ENCODE measurements at places on chromosomes 1 and 21.

DNA sequence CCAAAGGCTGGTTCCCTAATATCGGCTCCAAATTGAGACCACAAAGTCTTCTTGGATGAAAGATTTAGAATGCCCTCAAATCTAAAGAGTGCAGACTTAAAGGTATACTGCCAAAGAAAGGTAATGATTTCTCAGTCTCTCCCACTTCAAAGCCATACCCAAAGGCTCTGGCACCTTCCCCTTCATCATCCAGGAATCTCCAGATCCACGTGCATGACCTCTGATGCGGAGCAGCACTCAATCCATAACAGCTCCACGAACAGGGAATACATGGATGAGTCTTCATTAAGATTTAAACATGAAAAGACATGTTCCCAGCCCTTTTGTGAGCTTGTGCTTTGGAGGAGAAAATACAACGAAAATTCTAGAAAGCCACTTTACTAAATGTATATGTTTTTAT is 453.9 kb downstream of the DSCAM start:
- DNase-seq, result no peak

GRCh38 chr1:155051342-155051776 is 243 bp downstream of the ADAM15 start:
- no peak for DNase-seq

GRCh38 chr1:31238986-31239613 is 587 bp downstream of the NKAIN1 start:
- DNase-seq, result no peak

DNA sequence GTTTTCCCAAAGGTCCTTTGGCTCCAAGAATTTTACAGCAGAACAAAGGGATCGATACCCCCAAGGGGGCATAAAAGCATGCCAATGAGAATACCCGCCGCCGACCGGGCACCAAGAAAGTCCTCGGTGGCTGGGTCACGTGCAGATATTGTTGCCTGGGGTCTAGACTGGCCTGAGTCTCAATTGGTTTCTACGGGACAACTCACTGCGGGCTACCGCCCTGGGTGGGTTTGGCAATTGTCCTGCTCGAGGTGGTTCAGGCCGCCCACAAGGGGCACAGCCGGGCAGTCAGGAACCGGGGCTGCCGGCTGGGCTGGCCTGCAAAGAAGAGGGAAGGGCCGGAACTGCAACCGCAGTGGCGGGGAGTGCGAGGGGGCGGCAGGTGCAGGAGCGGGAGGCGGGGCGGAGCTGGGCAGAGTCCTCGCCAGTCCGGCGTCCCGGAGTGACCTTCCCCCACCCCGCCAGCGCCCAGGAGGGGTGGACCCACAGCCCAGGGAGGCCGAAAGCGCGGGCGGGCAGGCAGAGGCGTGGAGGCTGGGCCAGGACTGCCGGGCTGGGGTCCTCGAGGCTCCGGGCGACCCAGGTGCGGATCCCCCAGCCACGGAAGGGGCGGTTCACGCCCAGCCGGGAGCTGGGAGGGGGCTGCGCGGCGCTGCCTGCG is 926 bp upstream of the ATP1B1 start:
- no peak for DNase-seq

DNA sequence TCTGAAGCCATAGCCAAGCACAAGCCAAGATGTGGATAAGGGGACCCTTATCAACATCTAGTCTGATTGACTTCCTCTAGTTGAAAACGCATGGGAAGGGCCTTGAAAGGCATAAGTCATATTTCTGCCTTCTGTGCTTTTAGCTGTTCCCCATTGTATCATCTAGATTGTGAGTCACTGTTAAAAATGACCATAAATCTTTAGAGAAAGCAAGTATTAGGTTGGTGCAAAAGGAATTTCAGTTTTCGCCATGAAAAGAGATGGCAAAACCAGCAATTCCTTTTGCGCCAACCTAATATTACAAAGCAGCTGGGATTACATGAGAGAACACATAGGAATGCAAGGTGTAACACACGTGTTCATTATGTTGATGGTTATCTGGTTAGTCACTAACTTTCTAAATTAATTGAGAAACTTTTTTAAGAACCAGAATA is 63.6 kb downstream of the CLIC6 start:
- DNase-seq, result no peak

GRCh38 chr1:94543893-94544635 is 2.5 kb upstream of the F3 start:
- DNase-seq, result no peak

- DNase-seq, result no peak
These were observed 3.0 kb upstream of the TRIM63 start for GRCh38 chr1:26070296-26070962.

- DNase-seq, result no peak
These were observed 797 bp upstream of the USP1 start for GRCh38 chr1:62436039-62436465.

GRCh38 chr1:153288634-153289275 is 24.0 kb downstream of the PGLYRP3 start:
- DNase-seq, result no peak

GRCh38 chr1:116847688-116848531 is 61.8 kb upstream of the PTGFRN start:
- DNase-seq, result no peak

DNA sequence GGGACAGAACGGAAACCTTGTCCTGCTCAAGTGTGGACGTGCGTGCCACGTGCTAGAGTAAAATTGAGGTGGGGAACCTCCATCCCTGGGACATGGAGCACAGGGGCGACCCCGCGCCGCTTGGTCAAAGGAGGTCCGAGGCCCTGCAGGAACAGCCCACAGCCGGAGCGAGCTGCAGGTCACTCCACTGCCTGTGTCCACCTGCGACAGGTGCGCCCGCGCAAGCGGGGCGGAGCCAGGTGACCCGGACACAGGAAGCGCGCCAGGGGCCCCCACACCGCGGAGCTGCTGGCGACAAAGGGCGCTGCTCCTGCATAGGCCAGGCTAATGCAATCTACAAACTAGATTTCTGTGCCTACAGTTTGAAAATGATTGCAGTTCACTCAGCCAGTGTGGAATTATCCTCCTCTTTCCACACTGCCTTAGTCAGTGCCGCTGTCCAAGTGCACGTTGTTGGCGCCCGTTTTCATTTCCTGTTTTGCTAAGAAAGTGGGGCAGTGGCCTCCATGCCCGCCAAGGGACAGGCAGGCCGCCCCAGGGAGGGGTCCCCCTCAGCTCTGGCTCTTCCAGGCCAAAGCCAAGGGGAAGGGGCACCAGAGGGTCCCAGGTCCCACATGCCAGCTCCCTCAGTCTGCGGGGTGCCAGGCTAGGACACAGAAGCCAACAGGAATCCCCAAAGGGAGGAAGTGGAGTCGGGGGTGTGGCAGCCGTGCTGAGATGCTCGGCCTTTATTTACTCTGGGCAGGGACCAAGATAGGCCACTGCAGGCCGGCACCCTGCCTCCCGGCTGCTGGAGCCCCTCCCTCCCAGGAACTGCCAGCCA is 4.3 kb upstream of the NADK start:
- no peak for DNase-seq

DNA sequence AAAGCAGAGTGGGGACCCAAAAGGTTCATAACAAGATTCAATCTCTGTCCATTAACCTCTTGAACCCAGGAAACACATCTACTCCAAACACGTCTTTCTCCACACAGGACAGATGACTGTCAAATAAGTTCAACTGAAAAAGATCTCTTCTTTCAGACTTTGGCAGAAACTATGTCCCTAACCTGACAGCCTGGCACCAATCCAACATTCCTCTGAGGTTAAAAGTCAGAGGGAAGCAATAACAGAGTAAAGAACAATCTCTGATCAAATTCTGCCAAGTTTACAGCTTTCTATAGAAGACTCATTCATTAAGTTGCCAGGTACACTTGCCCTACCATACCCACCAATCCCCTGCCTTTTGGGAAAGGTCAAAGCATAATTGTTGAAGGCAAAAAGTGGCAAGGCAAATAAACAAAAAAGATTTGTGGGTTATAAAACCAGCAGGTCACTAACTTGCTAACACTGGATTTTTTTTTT is 31.9 kb downstream of the OTUD7B start:
- no peak for DNase-seq

DNA sequence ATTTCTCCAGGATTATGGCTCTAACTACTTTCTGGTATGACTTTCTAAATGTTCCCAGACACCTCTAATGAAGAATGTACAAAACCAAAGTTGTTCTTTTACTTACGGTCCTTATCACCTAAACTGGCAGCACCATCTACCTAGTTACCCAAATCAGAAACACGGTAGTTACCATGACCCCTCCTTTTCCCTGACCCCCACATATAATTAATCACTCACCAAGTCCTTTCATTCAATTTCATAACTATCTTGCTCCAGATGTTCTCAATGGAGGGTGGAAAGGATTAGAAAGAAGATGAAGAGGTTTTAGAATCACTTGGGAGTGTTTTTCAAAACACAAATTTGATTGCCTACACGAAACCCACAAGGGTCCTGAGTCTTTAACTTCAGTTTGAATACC is 98.0 kb downstream of the DENND1B start:
- DNase-seq, result no peak

- DNase-seq, result no peak
These were observed 199.4 kb upstream of the PTGFR start for GRCh38 chr1:78291418-78291817.

GRCh38 chr1:31868862-31869261 is 53.0 kb upstream of the SPOCD1 start:
- no peak for DNase-seq

- DNase-seq, result no peak
These were observed 34.2 kb upstream of the ATP5PO start for GRCh38 chr21:33949516-33950430.

GRCh38 chr1:119462964-119463363 is 44.0 kb upstream of the HSD3B1 start:
- no peak for DNase-seq

DNA sequence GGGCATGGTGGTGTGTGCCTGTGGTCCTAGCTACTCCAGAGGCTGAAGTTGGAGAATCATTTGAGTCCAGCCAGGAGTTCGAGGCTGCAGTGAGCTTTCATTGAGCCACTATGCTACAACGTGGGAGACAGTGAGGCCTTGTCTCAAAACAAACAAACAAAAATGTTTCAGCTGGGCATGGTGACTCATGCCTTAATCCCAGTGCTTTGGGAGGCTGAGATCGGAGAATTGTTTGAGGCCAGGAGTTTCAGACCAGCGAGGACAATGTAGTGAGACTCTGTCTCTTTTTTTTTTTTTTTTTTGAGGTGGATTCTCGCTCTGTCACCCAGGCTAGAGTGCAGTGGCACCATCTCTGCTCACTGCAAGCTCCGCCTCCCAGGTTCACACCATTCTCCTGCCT is 5.0 kb upstream of the RPL5 start:
- no peak for DNase-seq

DNA sequence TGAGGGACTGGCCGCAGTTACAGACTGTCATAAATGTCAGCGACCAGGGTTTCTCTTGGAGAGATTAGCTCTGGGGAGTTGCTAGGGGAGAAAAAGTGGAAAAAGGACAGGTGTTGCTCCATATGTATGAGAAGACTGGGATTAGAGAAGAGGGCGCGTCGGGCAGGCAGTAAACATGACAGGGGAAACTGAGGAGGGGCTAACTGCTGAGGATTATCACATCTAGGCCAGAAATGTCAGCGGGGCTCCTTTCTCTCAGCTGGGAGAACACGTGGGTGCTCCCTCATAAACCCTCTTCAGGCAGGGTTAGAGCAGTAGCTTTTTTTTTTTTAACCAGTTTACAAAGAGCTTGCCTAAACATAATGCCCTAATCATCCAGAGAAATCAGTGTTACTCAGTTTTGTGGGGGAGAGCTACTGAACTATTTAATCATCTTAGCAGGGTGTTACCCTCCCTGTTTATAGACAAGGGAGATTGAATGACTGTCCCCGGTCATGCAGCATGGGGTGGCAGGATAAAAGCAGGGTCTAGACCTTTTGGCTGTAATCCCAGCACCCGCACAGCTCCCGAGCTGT is 35.2 kb downstream of the ELAPOR1 start:
- no peak for DNase-seq

DNA sequence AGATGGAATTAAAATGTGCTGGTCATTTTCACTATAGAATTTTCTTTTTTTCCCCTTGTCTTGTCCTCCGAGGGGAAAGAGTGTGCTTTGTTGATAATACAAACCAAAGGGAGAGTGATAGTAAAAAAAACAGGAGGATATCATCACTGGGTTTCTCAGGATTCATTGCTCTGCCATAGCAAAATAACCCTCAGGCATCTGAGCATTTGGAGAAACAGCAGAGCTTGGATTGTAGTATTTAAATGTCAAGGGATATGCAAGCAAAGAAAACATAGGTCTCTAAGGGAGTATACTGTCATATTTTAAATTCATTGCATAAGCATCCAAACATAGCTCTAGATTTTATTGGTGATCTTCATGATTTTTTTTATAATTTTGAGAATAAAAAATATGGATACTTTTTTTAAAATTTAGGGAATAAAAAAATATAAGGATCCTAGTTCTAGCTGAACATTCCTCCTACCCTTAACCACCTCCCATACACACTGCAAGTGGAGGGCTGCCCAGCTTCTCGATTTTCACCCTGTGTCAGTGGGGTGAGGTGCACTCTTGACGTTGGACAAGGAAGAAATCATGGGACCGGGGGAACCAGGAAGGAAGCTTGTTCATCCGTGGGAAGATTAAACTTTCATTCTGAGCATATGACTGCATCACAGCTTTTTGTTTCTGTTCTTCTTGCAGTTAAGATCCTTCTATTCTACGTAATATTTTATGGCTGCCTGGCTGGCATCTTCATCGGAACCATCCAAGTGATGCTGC is 4.4 kb downstream of the ATP1B1 start:
- DNase-seq, result no peak

- no peak for DNase-seq
These were observed 2.3 kb downstream of the TRIM46 start for GRCh38 chr1:155175927-155176371.

- DNase-seq, result peak; percentile 12
These were observed 18.7 kb upstream of the CLDN8 start for GRCh38 chr21:30234643-30235042.

DNA sequence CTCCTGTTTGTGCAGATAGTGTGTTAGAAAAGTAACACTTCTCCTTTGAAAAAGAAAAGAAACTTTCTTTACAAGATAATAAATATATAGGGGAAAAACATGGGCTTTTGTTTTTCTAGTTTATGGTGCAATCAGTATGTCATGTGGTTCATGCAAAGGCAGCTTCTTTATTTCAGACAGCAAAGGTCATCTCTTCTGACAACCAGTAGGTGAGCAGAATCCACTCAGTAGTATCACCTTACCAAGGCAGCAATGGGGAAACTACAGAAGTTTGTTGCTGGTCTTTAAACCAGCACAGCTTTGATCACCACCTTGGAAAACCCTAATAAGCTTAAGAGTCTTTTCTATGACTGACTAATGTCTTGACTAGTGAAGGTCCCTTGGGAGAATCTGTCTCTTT is 13.0 kb upstream of the SAMSN1 start:
- DNase-seq, result no peak
